ENCODE measurements at places on chromosomes 6 and 20.

DNA sequence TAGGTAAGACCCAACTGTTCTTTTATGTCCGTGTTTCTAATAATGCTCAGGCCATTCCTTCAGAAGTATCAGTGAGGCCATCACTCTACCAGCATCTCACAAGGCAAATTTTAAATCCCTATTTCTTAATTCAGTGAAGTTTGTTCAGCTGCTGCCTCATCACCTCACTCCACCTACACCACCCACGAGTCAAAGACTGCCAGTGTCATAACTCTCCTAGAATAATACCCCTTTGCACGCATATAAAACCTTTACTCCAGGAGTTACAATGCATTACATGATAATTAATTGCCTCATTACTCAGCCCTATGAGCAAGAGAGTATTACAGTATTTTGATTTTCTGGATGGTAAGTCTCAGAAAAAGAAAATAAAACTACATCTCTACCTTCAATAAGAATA lies 793.6 kb downstream of the TFAP2A start:
- DNase-seq: no peak

DNA sequence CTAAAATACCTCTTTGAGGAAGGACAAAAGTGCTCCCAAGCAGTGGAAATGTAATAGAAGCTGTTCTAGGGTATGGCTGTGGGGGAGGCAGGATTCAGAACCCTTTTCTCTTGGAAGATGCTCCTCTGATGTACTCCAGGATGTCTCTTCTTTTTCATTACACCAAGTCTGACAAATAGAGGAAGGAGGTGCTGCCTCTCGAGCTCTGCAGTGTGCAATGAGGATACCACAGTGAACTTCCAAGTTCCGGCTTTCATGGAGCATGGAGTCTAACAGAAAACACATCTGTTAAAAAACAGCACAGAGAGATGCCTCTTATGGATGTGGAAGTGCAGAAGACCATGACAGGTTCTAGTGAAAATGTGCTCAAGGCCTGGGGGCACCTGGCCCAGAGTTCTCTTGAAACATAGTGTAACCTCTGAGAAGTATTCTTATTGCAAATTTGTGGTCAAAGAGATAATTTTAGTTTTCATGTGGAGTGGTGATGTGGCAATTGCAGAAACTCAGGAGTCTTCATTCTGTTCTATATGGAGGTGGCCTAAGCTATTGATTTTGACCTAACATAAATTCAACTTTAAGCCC lies 362.0 kb upstream of the CITED2 start:
- no peak for DNase-seq

- DNase-seq: no peak
Measured at GRCh38 chr6:47687432-47687831, 10.9 kb upstream of the ADGRF4 start.

DNA sequence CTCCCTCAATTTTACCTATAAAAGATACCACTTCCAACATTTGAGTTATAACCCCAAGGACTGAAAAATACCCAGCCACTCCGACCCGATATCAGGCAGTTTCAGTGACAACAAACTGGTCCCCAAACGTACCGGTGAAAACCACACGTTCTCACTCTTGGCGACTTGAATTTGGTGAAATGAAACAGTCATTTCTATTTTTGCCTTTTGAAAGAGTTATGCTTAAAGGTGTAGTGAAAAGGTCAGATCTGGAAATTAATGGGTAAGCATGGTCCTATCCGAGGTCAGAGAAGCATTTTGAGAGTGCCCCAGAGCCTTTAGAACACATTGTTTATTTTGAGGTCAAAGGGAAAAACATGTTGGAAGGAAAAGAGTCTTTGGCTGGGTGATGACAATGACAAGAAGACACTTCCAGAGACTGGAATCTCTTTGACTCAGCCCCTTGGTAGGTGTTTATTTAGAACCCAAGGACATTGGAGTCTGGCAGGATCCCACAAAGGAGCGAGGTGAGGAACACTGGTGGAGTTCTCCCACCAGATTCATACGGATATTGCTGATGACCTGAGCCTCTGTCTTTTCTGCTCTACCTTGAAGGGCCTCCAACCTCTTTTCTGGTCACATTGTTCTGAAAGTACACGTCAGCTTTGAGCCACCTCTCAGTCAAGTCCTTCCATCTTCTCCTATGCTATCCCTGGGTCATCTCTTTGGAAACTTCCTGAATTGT lies 235.0 kb downstream of the GMPR start:
- no peak for DNase-seq

- DNase-seq: no peak
Measured at GRCh38 chr6:10809098-10809497, 29.2 kb downstream of the MAK start.

GRCh38 chr6:168300975-168301647 lies 18.5 kb downstream of the DACT2 start:
- no peak for DNase-seq

- no peak for DNase-seq
Measured at GRCh38 chr6:161417717-161418462, 144.0 kb upstream of the AGPAT4 start.

DNA sequence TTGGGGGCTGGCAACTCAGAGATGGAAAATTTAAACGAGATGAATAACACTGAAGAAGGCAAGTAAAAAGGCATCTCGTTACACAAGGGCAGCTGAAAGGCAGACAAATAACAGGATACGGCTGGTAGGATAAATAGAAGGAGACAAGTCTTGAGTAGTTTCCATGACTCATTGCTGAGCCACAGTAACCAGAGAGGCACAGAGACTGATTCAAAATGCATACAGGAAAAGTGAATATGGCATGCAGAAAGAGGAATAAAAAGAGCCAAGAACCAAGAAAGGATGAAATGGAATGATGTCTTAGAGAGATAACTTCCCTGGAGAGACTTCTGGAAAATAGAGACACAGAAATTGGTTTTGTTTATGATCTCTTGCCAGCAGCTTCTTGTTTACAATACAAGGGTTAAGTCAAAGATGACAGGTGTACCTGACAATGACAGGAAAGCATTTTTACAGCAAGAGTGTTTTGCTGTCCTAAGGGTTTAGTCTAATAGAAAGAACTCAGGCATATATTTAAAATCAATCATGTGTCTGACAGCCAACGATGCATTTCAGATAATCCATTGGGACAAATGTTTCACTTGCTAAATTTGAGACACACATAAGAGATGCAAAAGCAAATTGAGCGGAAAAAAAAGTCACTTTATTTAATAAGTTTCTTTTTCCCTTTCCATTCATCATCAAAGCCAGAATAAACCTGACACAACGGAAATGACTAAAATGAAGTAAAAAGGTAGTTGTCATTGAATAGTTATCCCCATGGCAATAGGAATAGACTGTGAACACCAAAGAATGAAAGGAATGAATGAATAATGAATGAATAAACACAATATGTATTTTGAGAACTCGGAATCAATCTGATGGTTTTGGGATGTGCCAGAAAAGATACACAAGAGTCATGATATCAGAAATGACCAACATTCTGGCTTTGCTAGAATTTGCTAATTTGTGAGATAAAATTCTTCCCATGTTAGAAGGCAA lies 68.0 kb upstream of the KCNQ5 start:
- DNase-seq: no peak

DNA sequence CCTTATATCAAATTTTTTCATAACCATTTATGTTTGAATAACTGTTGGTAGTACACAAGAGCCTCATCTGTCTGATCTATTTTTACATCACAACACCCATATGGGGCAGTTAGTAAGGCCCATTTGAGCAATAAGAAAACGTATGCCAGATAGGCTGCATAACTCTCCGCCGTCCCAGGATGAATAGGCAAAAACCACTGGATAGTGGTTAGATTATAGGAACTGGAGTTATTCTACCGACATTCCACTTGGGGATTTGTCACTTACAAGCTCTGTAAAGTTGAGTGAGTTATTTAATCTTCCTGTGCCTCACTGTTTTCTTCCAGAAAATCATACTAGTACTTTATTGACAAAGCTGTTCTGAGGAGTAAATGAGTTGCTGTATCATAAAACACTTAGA lies 881.9 kb downstream of the QKI start:
- DNase-seq: no peak

DNA sequence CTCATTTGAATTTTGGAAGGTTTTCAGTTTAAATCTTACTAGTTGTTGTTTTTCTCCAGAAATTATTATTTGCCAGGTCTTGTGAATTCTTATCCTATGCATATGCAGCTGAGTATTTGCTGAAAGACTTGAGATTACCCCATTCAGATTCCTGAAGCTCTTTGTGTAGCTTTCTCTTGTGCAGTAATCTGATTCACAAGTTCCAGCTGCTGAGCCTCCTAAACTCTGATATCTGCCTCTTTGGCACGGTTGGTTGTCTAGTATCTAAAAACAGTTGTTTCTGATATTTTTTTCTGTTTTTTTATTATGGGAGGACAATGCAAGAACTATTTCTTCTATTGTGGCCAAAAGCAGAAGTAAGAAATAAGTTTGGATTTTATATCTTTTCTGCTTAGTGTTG lies 863.9 kb upstream of the MANEA start:
- DNase-seq: no peak

DNA sequence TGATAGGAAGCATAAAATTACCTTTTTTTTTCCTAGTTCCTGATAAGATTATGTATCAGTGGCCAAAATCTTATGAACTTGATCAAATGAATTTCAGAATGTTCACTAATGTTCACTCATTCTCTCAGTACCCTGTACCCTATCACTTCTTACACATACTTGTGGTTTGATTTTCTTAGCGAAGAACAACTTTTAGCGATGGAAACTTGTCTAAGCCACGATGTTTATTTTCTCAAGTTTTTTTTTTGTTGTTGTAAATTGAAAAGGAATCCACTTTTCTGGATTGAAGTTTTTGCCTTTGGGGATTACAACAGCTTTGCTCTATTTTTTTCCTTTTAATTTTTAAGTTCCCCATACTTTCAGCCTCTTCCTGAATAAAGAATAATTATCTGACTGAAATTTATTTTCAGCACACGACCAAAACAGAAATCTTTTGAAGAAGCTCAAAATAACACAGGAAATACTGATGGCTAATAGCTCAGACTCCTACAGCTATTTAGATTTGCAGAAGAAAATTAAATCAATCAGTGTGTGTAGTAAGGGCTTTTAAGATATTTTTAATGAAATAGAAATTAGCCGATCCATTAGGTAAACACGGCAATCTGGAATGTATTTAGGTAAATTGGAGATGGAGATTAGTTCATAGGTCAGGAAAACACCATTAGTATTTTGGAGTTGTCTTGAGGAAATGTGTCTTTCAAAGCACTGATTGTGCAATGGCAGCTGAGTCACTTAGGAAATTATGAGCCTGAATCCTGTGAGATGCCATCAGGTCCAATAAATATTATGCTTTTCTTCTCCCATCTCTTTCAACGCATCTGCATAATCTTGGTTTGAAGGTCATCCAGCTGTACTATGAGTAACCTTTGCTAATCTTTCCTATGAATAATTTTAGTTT lies 217.5 kb downstream of the GJA1 start:
- DNase-seq: no peak

GRCh38 chr6:100670056-100670455 lies 205.3 kb upstream of the SIM1 start:
- no peak for DNase-seq

DNA sequence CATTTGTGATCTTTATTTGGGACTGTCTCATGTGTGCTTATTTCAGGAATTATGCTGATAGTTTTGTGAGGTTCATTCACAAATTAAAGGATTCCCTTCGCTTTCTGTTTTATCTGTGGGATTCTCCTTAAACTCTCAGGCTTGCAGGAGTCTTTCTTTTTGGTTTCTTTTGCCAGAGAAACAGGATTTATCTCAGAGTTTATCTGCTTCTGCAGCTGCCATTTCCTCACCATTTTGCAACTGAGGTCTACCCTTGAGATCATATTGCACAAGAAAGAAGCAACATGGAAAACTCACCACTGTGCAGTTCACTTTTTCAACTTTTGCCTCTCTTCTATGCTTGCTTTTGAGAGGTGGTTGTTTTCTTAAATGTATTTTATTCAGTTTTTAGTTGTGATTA lies 201.0 kb downstream of the PRL start:
- DNase-seq: peak; percentile 85
